ENCODE measurements at places on chromosomes 1 and 21. TPM values are rescaled to one million over a fixed set of nuclear protein-coding genes. Genes with fewer than 3 reads are reported as not detected.

HPDL gene
- 0.56 TPM for total RNA-seq

AMY1B gene
- not detected for total RNA-seq

GRCh38 chr1:205066141-205066818, 18.0 kb downstream of the TMEM81 start:
- H3K4me3 ChIP-seq, result no peak overlapping the region
- DNase-seq, result no peak
- H3K4me1 ChIP-seq, result no peaks in the 10 kb centered on the region

DNA sequence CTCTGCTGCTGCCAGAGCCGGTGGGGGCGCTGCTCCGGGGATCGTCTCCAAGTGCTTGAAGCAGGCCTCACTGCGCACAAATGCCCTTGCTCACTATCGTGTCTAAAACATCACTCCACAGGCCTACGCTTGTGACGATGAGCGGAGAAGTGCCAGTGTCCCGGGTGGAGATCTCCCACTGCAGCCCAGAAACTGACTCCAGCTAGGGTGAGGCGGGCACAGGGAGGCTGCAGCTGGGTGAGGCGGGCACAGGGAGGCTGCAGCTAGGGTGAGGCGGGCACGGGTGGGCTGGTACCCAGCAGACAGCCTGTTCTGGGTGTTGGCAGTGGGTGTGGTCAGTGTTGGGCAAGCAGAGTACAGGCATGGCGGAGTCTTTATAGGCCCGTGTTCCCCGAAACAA, 22.7 kb upstream of the PDXK start:
- H3K27me3 ChIP-seq, result no peaks in the 10 kb centered on the region
- no peak for DNase-seq
- peaks cover 31% of the 10 kb centered on the region for H3K36me3 ChIP-seq
- H3K4me1 ChIP-seq, result no peaks in the 10 kb centered on the region
- H3K27ac ChIP-seq, result no peak overlapping the region

DNA sequence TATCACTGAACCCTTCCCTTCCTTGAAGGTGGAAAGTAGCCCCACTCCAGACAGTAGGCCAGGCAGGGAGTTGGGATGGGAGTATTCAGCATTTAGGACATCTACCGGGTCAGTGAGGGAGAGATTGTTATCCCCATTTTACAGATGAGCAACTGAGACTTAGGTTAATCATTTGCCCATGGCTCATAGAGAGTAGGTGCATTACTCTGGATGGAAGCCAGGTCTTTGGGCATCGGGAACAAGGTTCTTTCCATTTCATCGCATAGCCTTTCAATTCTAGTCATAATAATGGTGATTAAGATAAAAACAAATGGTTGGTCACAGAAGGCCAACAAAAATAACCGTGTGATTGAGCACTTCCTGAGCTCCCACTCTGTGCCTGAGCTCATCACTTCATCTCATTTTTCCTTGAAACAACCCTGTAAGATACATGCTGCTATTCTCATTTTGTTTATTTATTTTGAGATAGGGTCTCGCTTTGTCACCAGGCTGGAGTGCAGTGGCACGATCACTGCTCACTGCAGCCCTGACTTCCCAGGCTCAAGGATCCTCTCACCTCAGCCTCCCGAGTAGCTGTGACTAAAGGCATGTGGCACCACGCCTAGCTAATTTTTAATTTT, 64.8 kb downstream of the NAV1 start:
- no peak overlapping the region for H3K4me3 ChIP-seq
- peaks cover 45% of the 10 kb centered on the region for H3K4me1 ChIP-seq
- peak overlapping the region; percentile 42 for H3K27ac ChIP-seq
- H3K27me3 ChIP-seq, result no peaks in the 10 kb centered on the region
- H3K36me3 ChIP-seq, result no peaks in the 10 kb centered on the region
- peak; percentile 82 for DNase-seq

- no peaks in the 10 kb centered on the region for H3K36me3 ChIP-seq
- no peaks in the 10 kb centered on the region for H3K27me3 ChIP-seq
- H3K4me3 ChIP-seq, result no peak overlapping the region
- H3K4me1 ChIP-seq, result peaks cover 2% of the 10 kb centered on the region
- no peak for DNase-seq
Observed at GRCh38 chr1:246114369-246114768, 392.7 kb downstream of the SMYD3 start.

SPATA45 gene
- total RNA-seq, result not detected

DNA sequence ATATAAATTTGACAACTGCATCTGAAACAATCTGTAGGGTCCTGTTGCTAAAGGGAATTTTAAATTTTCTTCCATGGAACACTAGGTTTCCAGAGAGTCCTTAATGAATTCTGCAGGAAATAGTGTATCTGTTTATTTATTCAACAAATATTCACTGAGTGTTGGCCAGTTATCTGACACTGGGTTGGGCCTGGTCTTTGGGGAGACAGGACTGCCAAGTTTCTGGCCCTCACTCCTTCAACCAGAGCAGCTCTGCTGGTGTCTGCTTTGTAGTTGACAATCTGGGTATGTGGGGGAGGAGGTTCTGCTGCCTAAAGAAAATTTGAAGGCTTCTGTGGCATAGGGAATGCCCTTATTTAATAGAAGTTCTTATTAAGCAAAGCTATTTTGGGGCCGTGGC, 26.1 kb upstream of the HUNK start:
- H3K36me3 ChIP-seq, result no peaks in the 10 kb centered on the region
- H3K4me1 ChIP-seq, result no peaks in the 10 kb centered on the region
- DNase-seq, result no peak
- no peak overlapping the region for H3K27ac ChIP-seq
- H3K4me3 ChIP-seq, result no peak overlapping the region

SLC26A9 gene
- under 0.01 TPM for total RNA-seq

- no peaks in the 10 kb centered on the region for H3K36me3 ChIP-seq
- no peak overlapping the region for H3K27ac ChIP-seq
- H3K4me3 ChIP-seq, result no peak overlapping the region
- peak; percentile 60 for DNase-seq
- no peaks in the 10 kb centered on the region for H3K27me3 ChIP-seq
- peaks cover 15% of the 10 kb centered on the region for H3K4me1 ChIP-seq
Observed at GRCh38 chr21:41640748-41641509, 125.9 kb downstream of the RIPK4 start.

DNA sequence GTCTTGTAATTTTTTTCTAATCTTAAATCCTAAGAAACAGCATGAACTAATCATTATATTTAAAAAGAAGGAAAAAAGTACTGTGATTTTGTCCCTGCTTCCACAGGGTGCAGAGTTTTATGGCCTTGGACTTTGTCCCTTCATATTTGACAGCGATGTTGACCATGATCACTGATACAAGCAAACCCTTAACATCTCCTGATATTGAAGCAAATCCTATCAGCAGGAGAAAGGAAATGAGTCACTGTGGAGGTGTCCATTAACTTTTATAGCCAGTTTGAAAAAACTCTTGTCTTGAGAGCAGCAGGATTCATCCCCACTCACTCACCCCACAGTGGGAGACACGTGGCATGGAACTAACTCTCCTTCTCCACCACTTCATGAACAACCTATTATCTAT, 5.1 kb upstream of the REG4 start:
- no peak overlapping the region for H3K4me3 ChIP-seq
- no peaks in the 10 kb centered on the region for H3K36me3 ChIP-seq
- peaks cover 6% of the 10 kb centered on the region for H3K4me1 ChIP-seq
- DNase-seq, result peak; percentile 58
- no peaks in the 10 kb centered on the region for H3K27me3 ChIP-seq

- H3K27me3 ChIP-seq, result peaks cover 21% of the 10 kb centered on the region
- no peak for DNase-seq
- H3K27ac ChIP-seq, result no peak overlapping the region
- H3K36me3 ChIP-seq, result no peaks in the 10 kb centered on the region
- H3K4me1 ChIP-seq, result peaks cover 7% of the 10 kb centered on the region
Observed at GRCh38 chr21:45888386-45889009, 93.1 kb upstream of the COL6A1 start.

DNA sequence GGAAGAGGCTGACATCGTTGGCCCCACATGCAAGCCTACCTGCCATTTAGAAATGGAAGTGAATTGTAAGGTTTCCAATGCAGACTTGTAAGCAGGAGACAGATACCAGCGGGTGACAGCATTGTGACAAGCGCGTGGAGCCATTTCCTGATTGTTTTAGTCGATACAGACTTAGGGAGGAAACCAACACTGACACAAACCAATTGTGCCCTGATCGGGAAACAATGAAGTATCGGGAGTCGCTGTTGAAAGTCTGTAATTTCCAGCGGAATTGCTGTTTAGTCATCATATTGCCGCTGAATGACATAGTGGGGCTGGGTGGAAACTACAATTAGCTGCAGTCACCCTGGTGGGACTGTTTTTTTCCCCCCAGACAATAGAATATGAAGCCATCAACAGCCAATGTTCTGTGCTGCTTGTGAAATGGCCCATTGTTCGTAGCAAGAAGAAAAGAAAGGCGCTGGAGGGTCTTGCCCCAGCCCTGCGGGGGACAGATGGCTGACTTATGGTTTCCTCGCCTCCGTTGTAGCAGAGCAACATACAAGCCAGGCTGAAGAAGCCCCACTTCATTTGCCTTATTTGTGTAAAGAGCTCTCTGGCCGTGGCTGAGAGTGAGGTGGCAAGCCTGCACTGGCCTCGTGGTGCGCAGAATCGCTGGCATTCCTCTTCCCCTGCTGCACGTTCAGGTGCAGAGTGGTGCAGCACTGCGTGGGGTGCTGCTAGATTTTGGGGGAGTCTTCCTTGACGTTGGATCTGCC, 462.7 kb downstream of the CAMTA1 start:
- no peak overlapping the region for H3K27ac ChIP-seq
- H3K36me3 ChIP-seq, result no peaks in the 10 kb centered on the region
- H3K4me1 ChIP-seq, result peaks cover 3% of the 10 kb centered on the region
- H3K4me3 ChIP-seq, result no peak overlapping the region

DHDDS gene
- 67.7 TPM for total RNA-seq

DNA sequence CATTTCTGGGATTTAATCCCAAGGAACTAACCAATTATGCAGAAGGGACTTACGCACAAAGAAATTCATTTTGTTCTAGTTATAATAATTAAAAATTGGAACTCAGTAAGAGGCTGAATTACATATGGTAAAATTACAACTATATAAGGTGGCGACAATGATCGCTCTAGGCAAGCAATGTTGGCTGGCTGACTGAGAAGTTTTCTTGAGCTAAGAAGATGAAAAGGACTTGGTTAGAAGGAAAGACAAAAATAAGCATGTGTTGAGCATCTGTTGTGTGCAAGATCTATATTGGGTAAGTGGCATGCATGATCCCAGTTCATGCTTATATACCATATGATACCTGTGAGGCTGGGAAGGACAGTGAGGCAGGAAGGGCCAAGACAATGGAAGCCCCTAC, 80.8 kb downstream of the FCRL5 start:
- H3K4me1 ChIP-seq, result no peaks in the 10 kb centered on the region
- H3K36me3 ChIP-seq, result no peaks in the 10 kb centered on the region
- no peak for DNase-seq
- no peaks in the 10 kb centered on the region for H3K27me3 ChIP-seq
- H3K27ac ChIP-seq, result no peak overlapping the region

DNA sequence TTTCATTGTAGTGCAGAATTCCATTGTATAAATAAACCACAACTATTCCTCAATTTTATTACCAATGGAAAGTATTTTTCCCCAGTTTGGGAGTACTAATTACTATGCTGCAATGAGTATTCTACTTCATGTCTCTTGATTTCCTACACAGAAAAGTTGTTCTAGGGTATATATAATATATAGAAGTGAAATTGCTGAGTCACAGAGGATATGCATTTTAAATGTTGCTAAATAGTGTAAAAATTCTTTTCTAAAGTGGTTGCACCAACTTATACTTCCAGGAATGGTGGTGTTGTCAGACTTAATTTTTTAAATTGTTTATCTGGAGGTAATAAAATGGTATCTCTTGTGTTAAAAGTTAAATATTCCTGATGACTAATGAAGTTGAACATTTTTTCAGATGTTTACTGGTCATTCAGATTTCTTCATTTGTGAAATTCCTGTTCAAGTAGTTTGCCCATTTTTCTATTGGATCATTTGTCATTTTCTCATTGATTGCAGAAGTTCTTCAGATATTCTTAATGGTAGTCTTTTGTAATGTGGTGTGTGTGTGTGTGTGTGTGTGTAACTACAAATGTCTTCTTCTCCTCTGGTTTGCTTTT, 19.1 kb upstream of the MYOG start:
- no peaks in the 10 kb centered on the region for H3K36me3 ChIP-seq
- H3K4me1 ChIP-seq, result no peaks in the 10 kb centered on the region
- DNase-seq, result no peak
- no peak overlapping the region for H3K27ac ChIP-seq
- H3K27me3 ChIP-seq, result peaks cover 43% of the 10 kb centered on the region

RPAP2 gene
- total RNA-seq, result 13.6 TPM

GRCh38 chr1:210686841-210687240, 358.1 kb downstream of the HHAT start:
- no peaks in the 10 kb centered on the region for H3K27me3 ChIP-seq
- no peaks in the 10 kb centered on the region for H3K36me3 ChIP-seq
- DNase-seq, result no peak
- H3K4me3 ChIP-seq, result no peak overlapping the region

DNA sequence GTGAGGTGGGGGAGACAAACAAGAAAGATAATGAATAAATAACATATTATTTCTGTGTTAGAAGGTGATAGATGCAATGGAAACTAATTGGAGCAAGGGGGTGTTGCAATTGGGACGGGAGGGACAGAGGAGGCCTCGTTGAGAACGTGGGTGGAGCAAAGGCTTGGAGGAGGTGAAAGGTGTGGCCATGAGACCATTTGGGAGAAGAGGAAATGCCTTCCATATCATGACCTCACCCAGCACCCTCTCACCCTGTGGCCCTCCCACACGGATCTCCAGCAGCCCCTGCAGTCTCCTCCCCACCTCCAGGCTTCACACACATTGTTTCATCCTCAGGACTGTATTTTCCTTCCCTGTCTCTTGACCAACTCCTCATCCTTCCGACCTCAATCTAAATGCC, 85.3 kb upstream of the ARHGAP29 start:
- no peak overlapping the region for H3K4me3 ChIP-seq
- H3K4me1 ChIP-seq, result peaks cover 30% of the 10 kb centered on the region
- DNase-seq, result no peak
- H3K36me3 ChIP-seq, result no peaks in the 10 kb centered on the region
- no peaks in the 10 kb centered on the region for H3K27me3 ChIP-seq
- no peak overlapping the region for H3K27ac ChIP-seq

DNA sequence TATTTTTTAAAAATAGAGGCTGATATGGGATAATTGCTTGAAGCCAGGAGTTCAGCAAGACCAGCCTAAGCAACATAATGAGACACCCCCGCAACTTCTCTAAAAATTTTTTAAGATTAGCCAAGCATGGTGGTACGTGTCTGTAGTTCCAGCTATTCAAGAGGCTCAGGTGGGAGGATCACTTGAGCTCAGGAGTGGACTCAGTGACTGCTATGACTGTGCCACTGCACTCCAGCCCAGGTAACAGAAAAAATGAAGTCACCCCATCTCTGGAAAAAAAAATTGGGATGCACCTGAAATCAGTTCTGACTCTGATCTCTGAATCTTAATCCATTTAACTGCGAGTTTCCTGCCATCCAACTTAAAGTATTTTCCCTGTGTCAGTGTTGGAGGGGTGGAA, 124.2 kb downstream of the MRPS6 start:
- H3K36me3 ChIP-seq, result no peaks in the 10 kb centered on the region
- DNase-seq, result no peak
- no peak overlapping the region for H3K4me3 ChIP-seq
- H3K4me1 ChIP-seq, result peaks cover 7% of the 10 kb centered on the region

IFI44L gene
- 0.18 TPM for total RNA-seq

KCNE1 gene
- total RNA-seq, result 0.90 TPM

TDRD5 gene
- total RNA-seq, result not detected

Measured in IMR-90 (cell line).